ENCODE measurements at places on chromosomes 2 and 18.

- DNase-seq, result no peak
Observed at GRCh38 chr18:8260827-8261226, 348.4 kb upstream of the RAB12 start.

- DNase-seq, result no peak
Observed at GRCh38 chr18:48838166-48838775, 112.5 kb downstream of the SMAD7 start.

GRCh38 chr2:198254536-198255090, 450.2 kb downstream of the PLCL1 start:
- no peak for DNase-seq

DNA sequence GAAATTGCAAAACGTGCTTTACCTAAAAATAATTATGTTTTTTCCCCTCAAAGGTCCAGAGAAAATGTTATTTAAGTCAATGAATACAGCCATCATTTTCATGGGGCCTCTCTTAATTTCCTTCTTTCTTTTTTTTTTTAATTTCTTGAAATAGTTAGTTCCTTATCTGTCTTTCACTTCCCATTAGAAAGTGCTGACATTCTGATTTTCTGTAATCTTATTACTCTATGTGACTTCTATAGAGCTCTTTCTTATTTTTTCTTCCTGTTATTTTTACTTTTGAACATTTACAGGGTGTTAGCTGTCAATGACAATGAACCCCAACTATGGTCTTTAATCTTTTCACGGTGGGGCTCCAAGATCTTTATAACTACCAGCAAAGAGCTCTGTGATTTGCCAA, 30.0 kb downstream of the CTLA4 start:
- DNase-seq, result no peak

Measured in GM06990 (cell line).